Mononuclear cell (primary cell): ENCODE measurements at places on chromosomes 13 and 19. TPM values are rescaled to one million over a fixed set of nuclear protein-coding genes. Genes with fewer than 3 reads are reported as not detected.

Gene WBP4
- total RNA-seq, result 5.8 TPM

Gene IGFL1
- not detected for total RNA-seq

Gene GPR183
- total RNA-seq, result 991 TPM

Gene LGALS4
- 0.21 TPM for total RNA-seq

Gene CHST8
- 0.84 TPM for total RNA-seq

Gene SNRNP70
- total RNA-seq, result 136 TPM

Gene GALP
- not detected for total RNA-seq

Gene FCGBP
- 4.7 TPM for total RNA-seq

Gene NLRP11
- total RNA-seq, result under 0.01 TPM

Gene CEACAM21
- total RNA-seq, result 3.9 TPM

Gene CRX
- not detected for total RNA-seq

Gene ZNF30
- 2.3 TPM for total RNA-seq

Gene ZNF850
- 1.4 TPM for total RNA-seq

Gene LONP1
- 46.4 TPM for total RNA-seq

Gene SLC25A42
- total RNA-seq, result 6.4 TPM

Gene LILRA2
- 41.5 TPM for total RNA-seq

Gene MRPS12
- 9.9 TPM for total RNA-seq

Gene C2CD4C
- total RNA-seq, result not detected

Gene CKM
- total RNA-seq, result not detected

Gene PSG2
- not detected for total RNA-seq

Gene KIR2DL1
- total RNA-seq, result 1.2 TPM
